ENCODE measurements at places on chromosomes 13 and 19.

DNA sequence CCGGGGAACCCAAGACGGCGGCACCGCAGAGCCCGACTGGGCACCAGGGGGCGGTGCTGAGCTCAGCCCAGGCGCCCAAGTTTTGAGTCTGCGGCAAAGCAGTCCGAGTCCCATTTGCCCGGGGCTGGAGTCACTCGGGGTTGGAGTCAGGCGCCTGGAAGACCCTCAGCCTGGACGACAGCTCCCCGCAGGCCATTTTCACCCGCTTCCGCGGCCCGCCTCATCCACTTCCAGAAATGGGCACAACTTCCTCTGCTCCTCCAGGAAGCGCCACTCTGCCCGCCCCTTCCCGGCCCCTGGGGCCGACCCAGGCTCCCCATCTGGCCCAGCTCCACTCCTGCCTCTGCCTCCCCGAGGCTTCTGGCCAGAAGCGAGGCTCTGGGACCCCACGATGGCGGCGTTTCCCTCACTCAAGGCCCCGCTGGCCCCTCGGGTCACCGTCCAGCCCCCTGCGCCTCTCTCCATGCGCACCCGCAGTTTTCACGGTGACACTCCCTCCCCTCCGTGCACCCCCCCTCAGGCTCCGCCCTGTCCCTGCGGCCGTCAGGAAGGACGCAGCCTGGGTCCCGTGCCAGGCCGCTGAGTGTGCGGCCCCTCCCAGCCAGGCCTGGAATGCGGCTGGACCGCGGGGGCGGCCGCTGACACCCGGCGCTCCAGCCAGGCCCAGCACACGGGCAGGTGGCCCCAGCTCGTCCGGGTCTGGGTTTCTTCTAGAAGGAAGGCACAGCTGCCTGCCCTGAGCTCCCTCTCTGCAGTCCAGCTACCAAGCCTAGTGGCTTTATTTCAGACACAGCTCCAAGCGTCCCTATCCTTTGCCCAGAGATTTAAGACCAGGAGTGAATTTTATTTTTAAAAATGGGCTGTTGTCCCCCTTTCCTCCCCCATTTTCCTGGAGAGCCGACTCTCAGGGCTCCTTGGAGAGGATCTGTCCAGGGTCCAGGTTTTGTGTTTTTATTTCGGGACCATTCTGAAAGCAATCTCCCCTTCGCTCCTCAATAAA, 4.7 kb downstream of the SERTAD1 start:
- ATAC-seq = peak; percentile 74

GRCh38 chr13:23321535-23322241, 111.8 kb downstream of the SACS start:
- peak; percentile 95 for ATAC-seq

GRCh38 chr13:30832845-30833332, 73.2 kb upstream of the MEDAG start:
- ATAC-seq = peak; percentile 47

GRCh38 chr19:7513809-7514642, 1.9 kb upstream of the ZNF358 start:
- ATAC-seq = no peak

- ATAC-seq = peak; percentile 60
Observed at GRCh38 chr19:33177417-33177979, 16.6 kb upstream of the LRP3 start.

GRCh38 chr19:33866696-33867095, 70.0 kb downstream of the KCTD15 start:
- no peak for ATAC-seq

DNA sequence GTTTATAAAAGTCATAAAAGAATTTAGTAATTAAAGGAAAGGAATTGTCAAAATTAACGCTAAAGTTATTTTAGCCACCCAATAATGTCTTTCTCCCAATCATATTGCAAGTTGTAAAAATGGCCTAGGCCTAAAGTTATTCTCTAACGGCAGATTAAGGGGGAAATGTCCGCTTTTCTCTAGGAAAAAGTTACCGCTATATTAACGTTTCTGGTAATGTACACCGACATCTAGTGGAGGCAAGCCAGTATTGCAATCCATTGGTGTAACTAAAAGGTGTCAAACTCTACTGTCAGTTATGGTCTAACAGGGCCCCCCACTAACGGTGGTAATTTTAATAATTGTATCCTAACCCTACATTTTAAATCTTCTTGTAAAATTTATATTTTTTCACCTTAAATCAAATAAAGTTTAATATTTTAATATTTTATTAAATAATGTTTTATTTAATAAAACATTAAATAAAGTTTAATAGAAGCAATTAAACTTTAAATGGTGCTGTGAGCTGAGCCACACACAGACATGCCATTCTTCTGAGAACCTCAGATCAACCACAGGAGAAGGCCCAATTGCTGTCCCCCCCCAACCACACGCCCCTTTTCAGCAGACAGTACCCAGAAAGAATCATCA, 35.9 kb upstream of the ZSCAN5A start:
- peak; percentile 38 for ATAC-seq

DNA sequence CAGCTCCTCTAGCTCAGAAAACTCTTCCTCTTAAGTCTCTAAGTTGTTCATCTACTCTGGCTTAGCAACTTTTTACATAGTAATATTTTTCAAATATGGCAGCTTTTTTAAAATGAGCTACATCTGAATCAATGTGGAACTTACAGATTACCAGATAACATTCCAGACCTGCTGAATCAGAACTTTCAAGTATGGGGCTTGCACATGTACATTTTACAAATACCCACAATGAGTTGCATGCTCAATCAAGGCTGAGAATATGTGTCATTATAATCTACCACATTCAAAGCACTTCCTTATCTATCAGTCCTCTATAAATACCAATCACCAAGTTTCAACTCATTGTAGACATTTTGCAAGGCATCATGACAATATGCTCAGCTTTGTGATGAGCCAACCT, 383.1 kb downstream of the FGF14 start:
- ATAC-seq = no peak

GRCh38 chr13:29852472-29853054, 2.1 kb upstream of the UBL3 start:
- no peak for ATAC-seq

DNA sequence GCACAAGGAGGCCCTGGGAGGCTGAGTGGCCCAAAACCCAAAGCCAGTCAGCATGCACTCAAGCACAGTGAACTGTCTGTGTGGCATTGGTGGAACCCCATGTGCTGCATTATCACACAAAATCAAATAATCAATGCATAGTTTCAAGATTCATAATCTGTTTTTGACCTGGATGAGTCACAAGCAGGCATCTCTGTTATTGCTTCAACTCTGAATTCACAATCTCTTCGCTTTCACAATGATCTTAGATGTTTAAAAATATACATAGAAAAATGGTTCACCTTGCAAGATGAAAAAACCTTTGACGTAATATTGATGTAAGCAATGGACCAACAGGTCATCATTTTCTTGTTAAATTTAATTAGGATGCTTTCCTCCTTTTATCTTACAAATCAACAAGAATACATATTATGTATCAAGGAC, 455.4 kb downstream of the IRS2 start:
- ATAC-seq = peak; percentile 22

DNA sequence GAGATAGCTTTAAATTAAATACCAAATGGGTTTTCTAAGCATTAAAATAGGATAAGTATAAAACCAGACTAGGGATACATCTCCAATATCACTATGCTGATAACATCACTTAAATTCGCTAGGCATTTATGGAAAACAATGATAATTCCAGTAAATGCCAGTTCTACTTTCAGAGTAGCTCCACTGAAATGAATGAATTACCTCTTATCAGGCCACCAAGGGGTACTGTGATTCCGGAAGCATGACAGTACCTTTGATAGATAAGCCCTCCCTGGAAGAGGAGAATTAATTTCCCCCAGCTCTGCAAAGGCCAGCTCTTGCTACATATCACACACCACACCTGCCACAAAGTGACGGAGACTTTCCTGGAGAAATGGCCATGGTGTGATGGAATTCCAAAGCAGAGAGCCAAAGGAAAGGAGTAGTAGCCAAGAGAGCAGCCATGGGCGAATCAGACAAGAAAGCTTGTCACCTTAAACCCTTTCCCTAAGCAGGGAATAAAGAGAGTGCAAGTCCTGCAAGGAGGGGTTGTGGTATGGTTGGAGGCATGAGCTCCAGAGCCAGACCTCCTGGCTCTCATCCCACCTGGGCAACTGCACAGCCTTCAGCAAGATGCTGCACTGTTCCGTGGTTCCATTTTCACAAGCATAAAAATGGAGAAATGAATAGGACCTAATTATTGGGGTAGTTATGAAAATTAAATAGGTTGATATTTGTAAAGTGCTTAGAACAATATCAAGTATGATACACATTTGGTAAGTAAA, 423.1 kb downstream of the FGF14 start:
- peak; percentile 37 for ATAC-seq

GRCh38 chr19:38642176-38642575, 5.3 kb upstream of the ACTN4 start:
- no peak for ATAC-seq

- ATAC-seq = no peak
Observed at GRCh38 chr13:39637890-39638289, 17.6 kb upstream of the COG6 start.

DNA sequence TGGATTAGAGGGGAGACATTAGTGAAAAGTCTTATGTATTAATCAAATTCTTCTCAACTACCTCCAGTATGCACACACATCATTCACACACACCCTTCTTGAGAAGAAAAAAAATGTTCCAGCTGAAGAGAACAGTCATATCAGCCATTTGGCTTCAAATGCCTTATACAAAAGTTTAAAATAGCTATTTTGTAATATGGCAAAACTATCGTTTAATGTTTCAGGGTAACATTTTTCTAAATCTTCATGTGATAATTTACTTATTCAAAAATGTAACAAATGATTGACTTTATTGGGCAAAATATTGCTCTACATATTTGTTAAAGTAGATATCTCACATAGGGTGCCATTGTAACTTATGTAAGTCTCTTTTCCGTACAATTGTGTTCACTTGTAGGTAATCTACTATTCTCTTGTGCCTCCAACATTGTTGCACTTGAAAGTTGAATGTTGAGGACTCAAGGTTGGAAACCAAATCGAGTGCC, 13.6 kb downstream of the ZIC2 start:
- no peak for ATAC-seq

DNA sequence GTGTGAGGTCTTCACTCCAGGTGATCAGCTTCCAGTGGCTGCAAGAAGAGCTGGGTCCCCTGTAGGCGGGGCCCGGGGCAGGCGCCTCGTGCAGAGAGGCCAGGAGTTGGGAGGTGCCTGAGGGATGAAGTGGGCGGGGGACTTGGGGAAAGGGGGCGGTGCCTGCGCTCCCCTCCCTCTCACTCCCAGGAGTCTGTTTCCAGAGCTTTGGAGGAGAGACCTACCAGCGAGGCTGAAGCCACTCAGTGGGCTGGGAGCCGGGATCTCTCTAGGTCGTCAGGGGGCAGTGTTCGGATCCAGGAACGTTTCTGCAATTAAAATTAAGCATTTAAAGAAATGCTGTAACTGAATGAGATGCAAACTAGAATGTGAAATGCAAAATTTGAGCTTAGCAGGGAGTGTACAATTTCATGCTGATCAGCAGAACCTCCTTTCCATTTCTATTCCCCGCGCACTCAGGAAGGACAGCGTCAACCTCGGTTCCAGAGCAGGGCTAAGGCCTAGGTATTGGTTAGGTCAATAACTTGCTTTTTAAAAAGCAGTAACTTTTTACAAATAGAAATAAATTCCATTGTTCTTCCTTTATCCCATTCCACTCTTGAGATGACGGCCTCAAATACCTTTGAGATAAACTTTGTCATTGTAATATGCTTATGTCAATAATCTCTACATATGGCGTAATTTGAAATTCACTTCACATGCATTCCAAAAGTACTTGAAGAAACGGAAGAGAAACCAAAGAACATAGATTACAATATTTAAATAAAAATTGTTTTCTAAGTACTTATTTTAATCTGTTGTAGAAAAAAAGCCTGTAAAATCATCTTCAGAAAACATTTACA, 11.6 kb downstream of the ZNF160 start:
- no peak for ATAC-seq

DNA sequence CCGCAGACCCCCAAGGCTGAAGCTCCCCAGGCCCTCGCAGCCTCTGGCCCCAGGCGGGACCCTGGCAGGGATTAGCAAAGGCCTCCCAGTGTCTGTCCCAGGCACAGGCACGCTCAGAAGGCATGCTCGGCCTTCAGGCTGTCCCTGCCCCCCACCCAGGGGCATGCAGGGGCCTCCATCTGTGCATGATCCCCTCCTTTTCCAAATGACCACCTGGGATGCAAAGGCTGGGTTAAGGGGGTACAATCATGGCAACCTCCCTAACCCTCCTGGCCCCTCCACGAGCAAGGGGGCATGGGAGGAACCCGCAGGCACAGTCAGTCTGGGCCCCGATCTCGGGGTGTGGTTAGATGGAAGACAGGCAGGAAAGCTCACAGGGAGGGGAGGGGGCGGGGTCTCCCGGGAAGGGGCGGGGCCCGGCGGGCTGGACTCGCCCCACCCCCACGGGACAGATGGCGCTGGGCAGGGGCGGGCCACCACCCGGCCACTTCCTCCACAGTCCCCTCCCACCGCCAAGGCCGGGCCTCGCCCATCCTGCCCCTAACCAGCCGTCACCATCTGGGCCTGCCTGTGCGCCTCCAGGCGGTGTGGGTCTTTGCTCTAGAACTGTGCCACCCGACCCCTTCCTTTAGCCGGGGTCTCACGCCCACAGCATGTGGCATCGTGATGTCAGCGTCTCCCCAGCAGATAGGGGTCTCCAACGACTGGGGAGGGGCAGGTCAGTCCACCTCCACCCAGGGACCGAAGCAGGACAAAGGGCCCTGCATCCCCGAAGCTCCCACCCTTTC, 7.0 kb upstream of the REXO1 start:
- peak; percentile 85 for ATAC-seq

DNA sequence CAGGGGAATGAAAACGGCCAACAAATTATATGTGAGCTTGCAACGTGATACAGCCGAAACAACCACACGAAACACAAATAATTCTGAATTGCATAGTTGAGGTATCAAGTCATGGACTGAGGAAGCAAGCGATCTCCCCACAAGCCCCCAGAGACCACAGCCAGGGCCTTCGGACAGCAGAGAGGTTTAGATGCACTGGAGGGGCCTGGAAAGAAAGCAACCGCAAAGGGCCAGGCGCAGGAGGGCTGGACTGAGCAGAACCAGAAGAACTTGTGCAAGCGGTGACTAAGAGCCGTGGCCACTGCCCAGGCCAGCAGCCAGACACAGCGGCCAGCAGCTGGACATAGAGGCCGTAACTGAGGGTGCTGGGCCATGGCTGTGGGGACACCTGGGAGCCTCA, 131.4 kb downstream of the TNFRSF19 start:
- no peak for ATAC-seq

DNA sequence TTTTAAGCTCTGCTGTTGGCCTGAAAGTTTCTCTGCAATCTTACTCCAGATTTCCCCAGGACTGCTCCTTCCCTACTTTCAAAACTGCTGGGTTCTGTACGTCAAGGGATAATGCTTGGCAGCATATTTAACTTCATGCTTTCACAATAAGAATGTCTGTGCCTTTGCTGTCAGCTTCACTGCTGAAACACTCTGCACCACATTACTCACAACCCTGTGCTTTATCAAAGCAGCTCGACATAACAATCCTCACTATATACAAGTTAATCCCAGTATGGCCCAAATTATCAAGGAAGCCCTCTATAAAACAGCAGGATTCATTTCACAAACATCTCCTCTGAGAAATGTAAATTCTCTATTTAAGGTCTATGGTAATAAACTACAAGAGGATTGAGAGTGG, 17.5 kb downstream of the LATS2 start:
- peak; percentile 79 for ATAC-seq

Data from SK-N-SH treated with all-trans-retinoic acid at 6 μM for 48 hours (cell line).